ENCODE measurements at places on chromosomes 1 and 21. TPM values are rescaled to one million over a fixed set of nuclear protein-coding genes. Genes with fewer than 3 reads are reported as not detected.

Gene IER5
- 17.0 TPM for total RNA-seq

Gene CENPF
- 3.5 TPM for total RNA-seq

Gene FAM163A
- not detected for total RNA-seq

Gene CASQ2
- total RNA-seq: not detected

Gene UTS2
- total RNA-seq: not detected

Gene COL6A1
- total RNA-seq: 7,693 TPM

Gene PTPN7
- not detected for total RNA-seq

Gene PSRC1
- 7.2 TPM for total RNA-seq

Gene PADI2
- total RNA-seq: not detected

Gene REN
- not detected for total RNA-seq

Gene LEFTY1
- total RNA-seq: not detected

Gene WDR64
- total RNA-seq: not detected

Gene CCT3
- 189 TPM for total RNA-seq

Gene ABCB10
- total RNA-seq: 12.1 TPM

Gene GPA33
- total RNA-seq: not detected
